ENCODE measurements at places on chromosomes 2 and 18.
A peak's percentile ranks its signal among the peaks of the same experiment; 100 is the strongest.

GRCh38 chr2:129366263-129366662, 613.2 kb upstream of the RAB6C start:
- no peak for DNase-seq

DNA sequence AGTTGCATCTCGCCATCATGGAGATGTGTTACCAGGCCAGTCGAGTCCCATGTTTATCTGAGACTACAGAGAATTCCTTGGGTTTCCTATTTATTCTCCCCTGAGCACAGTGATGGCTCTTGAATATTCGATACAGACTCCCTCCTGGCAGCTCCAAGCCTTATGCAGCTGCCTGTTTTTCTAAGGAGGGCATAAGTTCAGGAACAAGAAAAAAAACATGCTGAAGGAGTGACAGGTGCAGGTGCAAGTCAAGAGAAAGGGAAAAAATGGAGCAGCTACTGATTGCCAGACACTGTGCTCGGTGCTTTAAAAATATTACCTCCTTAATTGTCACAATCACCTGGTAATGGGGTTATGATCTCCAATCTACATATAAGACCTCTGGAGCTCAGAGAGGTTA, 177.2 kb upstream of the DPP10 start:
- DNase-seq: no peak

- no peak for DNase-seq
Measured at GRCh38 chr2:163859951-163860350, 124.1 kb upstream of the FIGN start.

DNA sequence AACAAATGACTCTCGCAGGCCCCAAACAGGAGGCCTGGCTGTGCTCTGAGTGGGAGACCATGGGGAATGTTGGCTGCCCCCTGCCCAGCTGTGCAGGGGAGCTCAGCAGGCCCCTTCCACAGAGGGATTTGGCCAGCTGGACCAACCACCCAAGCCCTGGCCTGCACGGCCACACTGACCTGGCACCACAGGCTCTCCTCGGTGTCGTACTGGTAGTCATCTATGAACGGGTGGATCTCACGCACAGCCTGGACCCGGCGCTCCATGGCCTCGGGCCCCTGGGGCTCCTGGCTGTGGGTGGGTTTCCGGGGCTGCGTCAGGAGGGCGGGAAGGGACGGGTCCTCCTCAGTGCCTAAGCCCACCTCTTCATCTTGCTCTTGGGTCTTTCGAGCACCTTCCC, 74.5 kb downstream of the POLR1A start:
- DNase-seq: no peak

DNA sequence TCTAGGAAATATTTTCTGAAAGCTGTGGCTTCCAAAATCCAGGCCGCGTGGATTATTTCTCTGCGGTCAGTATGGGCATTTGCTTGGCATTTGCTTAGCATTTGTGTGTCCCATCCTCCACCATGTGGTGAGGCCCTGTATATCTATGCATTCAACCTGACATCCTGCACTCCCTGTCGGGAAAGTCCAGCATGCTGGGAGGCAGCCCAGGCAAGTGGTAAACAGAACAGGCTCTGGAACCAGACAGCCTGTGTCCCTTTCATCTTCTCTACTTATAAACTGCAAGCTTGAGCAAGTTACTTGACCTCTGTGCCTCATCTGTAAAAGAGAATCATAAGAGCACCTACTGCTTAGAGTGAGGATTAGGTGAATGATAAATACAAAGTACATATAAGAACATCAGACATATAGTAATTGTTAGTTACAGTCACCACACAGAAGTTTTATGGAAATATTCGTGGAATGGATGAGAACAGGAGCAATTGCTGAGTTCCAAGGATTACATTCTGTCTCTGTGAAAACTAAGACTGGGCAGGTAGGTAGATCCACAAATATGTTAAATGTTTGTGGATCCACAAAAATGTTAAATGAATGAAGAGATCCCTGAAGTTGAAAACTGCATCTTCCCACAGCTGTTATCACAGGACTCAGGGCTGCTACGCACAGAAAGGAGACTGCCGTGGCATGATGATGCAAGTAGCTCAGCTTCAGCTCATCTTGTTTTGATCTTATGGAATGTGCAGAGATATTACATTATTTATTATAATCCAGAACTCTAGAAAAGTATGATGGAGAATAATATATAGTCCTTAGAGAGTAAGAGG, 317.0 kb upstream of the MMADHC start:
- no peak for DNase-seq

DNA sequence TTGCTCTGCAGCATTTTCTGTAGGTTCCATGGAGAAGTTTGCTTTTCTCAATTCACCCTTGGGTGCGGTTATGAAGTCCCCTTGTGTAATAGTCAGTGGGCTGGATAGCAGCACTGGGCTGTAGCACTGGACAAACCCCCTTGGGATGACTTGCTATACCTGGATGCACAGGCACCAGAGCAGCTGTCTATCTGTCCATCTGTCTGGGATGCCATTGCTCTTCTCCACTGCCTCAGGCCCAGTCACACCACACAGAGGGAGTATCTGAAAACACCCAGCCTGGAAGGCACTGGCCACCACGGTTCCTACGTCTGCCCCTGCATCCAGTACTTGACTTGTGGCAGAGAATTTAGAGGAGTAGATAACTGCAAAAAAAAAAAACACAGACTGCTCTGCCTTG, 254.5 kb downstream of the TFCP2L1 start:
- no peak for DNase-seq

GRCh38 chr2:146392631-146393030, 1452.2 kb upstream of the ACVR2A start:
- DNase-seq: no peak

DNA sequence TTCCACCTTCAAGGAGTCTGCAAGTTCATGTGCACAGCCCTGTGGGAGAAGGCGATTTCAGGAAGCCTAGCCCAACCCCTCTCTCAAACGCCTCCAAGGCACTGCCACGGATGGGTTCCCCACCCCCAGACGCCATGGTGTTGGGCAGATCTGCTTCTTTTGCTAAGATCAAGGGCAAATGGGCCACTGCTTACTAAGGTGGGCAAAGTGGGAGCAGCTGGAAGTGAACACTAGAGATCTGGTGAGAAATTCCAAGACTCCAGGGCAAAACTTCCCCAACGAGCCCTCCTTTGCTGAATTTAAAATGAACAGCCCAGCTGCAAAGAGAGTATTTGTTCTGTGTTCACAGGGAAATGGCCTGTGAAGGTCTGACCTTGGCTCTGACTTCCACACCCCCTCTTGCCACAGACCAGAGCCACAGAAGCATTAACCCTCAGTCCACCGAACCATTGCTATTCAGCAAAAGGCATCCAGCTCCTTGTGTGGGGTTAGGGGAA, 45.1 kb upstream of the ZBTB7C start:
- no peak for DNase-seq

- DNase-seq: no peak
Measured at GRCh38 chr2:147679191-147679954, 165.5 kb upstream of the ACVR2A start.

- no peak for DNase-seq
Measured at GRCh38 chr2:160429248-160430000, 64.2 kb downstream of the RBMS1 start.

GRCh38 chr2:15031745-15032240, 399.3 kb downstream of the LRATD1 start:
- no peak for DNase-seq

GRCh38 chr2:222952204-222952603, 91.4 kb downstream of the ACSL3 start:
- DNase-seq: no peak

- DNase-seq: peak; percentile 75
Measured at GRCh38 chr18:62523631-62524439, 1.0 kb downstream of the ZCCHC2 start.

DNA sequence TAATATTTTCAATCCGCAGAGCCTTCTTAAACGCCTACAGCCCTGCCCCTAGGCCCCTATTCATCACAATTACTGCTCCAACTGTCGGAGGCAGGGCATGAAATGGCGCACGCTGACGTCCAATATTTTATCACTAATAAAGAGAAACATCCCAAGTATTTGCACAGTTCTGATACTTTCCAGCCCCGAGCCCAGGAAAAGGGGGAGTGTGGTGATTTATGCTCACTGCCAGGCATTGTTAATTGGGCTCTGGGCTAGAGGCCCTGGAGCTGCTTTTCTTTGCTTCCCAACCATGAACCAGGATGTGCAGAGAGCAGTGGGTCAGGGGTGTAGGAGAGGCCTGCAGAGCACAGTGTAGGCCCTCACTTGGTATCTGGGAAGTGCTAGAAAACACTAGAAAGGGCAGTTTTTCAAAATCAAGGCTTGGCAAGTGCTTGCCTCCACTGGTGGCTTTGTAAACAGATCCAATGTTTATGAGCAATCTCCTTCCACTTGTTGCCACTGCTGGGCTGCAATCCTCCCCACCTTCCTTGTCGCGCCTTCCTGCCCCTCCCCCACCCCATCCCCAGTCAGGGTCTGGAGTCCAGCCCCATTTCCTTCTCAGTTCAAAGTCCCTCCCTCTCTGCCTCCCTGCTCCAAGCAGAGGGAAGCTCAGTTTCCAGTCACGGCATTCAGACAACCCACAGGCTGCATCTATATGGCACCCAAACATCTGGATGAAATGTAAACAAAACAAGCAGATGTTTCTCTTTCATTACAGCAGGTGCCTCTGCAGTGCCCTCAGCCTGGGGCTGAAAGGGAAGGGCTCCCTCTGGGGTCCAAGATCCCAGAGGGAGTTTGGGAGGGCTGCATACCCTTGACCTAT, 83.9 kb upstream of the PKDCC start:
- no peak for DNase-seq

- no peak for DNase-seq
Measured at GRCh38 chr2:32005371-32005976, 5.3 kb downstream of the MEMO1 start.

- DNase-seq: no peak
Measured at GRCh38 chr2:170714381-170715061, 616 bp upstream of the SP5 start.

GRCh38 chr2:11574176-11575046, 40.6 kb downstream of the GREB1 start:
- DNase-seq: no peak

GRCh38 chr2:99743146-99743545, 253.3 kb upstream of the REV1 start:
- no peak for DNase-seq

GRCh38 chr2:144461308-144461766, 58.6 kb downstream of the ZEB2 start:
- no peak for DNase-seq

- no peak for DNase-seq
Measured at GRCh38 chr2:6855860-6856547, 9.7 kb downstream of the CMPK2 start.

GRCh38 chr18:5746844-5747243, 148.5 kb downstream of the TMEM200C start:
- no peak for DNase-seq

DNA sequence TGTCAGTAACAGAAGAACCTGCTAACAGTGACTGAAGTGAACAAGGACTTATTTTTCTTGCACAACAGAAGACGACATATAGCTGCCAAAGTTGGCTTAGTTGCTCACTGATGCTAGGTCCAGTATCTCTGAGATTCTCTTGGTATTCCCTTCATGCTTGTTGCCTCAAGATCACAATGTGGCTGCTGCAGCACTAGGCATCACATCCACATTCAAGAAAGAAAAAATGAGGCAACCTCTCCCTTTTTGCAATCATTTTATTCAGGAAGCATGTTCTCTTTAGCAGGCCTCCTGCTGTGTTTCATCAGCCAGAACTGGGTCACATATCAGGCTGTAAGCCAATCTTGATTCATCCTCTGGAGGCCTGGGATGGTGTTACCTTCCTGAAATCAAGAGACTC, 11.7 kb upstream of the MAPK4 start:
- no peak for DNase-seq

- DNase-seq: no peak
Measured at GRCh38 chr2:17827316-17827715, 11.1 kb downstream of the MSGN1 start.

GRCh38 chr2:19488009-19488691, 129.7 kb upstream of the OSR1 start:
- DNase-seq: no peak

GRCh38 chr2:61244694-61245093, 82.7 kb downstream of the C2orf74 start:
- no peak for DNase-seq

DNA sequence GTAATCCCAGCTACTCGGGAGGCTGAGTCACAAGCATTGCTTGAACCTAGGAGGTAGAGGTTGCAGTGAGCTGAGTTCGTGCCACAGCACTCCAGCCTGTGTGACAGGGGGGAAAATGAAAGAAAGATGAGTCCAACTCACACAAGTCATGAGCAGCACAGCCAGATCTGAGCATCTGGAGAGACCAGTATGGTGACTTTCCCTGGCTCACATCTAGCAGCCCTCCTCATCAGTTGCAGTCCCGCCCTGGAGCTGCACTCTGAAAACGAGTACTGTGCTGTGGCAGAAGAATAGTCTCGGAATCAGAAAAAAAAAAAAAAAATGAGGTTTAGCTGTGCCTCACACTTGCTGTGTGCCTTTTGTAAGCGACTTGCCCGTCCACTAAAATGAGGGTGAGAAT, 74.4 kb upstream of the TRIB2 start:
- no peak for DNase-seq

DNA sequence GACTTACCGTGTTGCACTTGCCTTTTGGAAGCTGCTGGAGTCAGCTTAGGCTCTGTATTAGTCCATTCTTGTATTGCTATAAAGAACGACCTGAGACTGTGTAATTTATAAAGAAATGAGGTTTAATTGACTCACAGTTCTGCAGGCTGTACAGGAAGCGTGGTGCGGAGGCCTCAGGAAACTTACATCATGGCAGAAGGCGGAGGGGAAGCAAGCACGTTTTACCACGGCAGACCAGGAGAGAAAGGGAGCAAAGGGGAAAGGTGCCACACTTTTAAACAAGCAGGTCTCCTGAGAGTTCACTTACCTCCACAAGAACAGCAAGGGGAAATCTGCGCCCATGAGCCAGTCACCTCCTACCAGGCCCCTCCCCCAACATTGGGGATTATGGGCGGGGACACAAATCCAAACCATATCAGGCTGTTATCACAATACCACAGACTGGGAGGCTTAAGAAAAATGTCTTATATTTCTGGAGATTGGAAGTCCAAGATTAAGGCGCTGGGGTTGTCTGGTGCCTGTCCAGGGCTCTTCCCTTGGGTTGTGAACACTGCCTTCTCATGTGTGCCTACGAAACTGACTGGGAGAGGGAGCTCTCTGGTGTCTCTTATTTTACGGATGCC, 3.6 kb upstream of the D2HGDH start:
- DNase-seq: no peak

DNA sequence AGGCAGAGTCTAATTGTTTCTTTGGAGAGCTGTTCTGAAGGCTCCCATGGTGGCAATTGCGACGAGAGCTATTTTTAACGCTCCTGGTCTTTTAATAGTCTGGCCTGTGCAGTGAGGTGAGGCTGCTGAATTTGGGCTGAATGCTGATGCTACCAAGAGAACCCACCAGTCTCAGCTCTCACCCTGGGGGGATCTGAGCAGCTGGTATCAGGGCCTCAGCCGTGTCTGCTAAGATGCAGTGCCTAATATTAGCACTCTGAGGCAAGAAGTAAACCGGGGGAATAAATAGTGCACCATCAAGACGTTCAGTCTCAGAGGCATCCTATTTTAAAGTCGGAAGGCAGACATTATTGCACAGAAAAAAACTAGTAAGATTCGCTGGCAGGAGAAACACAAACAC, 214.8 kb upstream of the PID1 start:
- DNase-seq: no peak

Data from activated T-cell treated with anti-CD3 and anti-CD28 coated beads, Interleukin-2, amount 50 U/mL, for 24 hours (primary cell).